ENCODE measurements at places on chromosomes 11 and 22.

GRCh38 chr11:104812103-104812788 is 86.0 kb downstream of the CASP12 start:
- no peak for DNase-seq

DNA sequence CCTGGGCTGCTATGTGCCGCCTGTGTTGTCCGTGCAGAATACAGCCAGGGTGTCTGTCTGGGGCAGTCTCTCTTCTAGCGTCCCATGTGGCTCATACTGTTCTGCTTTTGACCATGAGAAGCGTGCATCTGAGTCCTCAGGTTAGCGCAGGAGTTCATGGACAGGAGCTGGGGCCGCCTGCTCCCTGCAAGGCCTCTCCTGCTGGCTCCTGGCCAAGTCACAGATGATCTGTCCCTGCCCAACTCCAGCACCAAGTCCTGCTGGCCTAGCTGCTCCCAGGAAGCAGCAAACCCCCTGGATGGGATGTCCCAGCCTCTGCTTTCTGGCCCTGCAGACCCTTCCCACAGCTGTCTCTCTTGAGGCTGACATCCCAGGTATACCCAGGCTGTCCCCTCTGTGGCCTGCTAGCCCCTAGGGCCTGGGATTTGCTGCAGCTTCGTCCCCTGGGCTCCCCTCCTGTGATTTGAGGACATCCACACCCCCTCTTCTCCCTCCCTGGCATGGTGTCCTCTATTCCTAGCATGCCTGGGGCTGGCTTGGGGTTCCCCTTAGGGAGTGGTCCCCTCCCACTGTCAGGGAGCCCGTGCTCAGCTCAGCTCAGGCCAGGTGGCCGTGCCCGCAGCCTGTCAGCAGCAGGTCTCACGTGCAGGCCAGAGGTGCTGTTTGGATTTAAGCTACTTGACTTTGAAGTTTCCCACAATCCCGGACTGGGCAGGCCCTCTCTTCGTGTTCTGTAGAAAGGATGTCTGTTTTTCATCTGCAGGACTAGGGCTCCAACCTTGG is 17.8 kb downstream of the PRR5 start:
- no peak for DNase-seq

GRCh38 chr11:32233276-32233675 is 142.4 kb downstream of the RCN1 start:
- DNase-seq = no peak

DNA sequence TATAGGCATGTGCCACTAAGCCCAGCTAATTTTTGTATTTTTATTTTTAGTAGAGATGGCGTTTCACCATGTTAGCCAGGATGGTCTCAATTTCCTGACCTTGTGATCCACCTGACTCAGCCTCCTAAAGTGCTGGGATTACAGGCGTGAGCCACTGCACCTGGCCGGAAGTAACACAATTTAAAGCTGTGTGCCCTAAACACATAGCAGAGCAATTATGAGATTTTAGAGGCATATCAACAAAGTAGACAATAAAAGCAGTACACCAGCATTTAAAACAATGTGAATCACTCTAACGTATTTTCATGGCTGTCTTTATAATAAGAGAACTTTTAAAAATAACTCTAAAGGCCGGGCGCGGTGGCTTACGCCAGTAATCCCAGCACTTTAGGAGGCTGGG is 42.4 kb downstream of the PRR14L start:
- no peak for DNase-seq

- DNase-seq = no peak
Measured at GRCh38 chr11:68064926-68065325, 26.1 kb downstream of the TCIRG1 start.

DNA sequence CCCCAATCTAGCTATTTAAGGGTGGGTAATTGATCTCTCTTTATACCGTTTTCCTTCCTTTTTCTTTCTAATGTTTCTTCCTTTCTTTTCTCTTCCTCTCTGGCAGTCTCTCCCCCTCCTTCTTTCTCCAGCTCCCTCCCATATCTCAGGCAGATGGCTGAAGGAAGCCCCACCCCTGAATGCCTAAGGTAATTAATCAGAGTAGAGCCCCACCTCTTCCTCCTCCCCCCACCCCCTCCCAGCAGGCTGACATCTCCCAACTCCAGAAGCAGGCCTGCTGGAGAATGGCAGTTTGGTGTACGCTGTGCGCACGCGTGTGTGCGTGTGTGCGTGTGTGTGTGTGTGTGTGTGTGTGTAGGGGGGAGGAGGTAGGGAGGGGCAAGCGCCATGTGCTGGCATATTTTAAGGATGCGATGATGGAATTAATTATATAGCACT is 122.6 kb downstream of the APOL5 start:
- no peak for DNase-seq

DNA sequence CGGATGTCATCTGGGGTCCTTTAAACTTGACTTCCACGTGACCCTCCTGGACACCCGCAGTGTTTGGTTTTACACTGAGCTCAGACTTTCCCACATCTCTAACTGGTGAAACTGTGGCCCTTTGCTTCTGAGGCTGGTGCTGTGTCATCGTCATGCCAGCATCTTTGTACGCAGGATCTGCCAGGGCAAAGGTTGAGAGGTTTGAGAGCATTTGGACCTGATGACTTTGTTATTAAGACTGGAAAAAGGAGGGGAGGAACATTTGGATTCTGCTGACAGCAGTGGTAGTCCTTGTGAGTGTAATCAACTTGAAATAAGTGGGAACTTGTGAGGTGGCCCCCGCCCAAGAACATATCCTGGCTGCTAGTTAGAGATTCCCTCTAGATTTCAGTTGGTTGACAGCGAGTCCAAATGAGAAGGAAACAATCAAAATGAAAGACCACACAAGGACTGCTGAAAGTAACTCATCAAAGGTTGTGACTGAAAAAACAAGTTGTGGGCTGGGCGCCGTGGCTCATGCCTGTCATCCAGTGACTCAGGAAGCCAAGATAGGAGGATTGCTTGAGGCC is 102.5 kb downstream of the KIAA1671 start:
- DNase-seq = no peak

DNA sequence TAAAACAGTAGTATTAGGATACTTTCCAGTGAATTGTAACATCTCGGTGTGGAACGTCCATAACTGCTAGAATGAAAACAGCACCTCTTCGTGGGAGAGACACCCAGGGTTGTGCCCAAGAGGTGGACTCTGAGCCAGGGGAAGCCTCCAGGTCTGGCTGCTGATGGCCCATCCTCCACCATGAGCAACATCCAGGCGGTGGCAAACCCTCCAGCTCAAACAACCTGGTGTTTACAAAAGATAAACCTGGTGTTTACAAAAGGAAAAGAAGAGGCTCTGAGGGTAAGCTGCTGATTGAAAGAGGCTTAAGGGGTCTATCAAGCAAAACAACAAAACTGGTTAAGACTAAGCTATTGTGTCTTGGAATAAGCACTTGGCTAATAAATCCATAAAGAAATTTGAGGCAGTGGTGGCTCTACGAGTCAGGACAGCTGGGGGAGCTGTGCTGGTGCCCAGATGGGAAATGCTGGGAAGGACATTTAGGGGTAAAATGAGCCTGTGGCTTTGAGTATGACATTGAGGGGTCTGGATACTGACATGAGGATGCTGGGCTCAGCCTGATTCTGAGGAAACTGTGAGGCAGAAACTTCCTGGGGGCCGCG is 909.0 kb downstream of the BRD1 start:
- DNase-seq = no peak

- no peak for DNase-seq
Measured at GRCh38 chr11:10857459-10857708, 469 bp downstream of the ZBED5 start.

GRCh38 chr22:29581799-29582198 is 886 bp upstream of the NIPSNAP1 start:
- no peak for DNase-seq

DNA sequence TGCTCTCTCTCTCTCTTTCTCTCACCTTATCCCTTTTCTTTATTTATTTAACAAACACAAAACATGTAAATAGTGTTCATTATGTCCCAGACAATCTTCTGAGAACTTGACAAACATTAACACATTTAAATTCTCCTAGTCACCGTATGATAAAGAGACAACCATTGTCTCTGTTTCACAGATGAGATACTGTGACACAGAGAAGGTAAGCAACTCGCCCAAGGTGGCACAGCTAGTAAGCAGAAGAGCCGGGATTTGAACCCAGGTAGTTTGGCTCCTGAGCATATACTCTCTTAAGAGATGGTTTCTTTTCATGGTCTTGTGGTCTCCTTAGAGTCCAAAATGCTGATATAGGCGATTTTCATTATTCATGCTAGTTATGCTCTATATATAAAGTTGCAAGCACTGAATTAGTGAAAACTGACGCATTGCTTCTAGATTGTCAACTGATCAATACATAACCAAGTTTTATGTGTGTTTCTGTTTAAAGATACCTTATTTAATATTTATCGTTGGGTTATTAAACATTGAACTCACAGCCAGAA is 58.1 kb downstream of the MIAT start:
- no peak for DNase-seq
